ENCODE measurements at places on chromosomes 4 and X.

- DNase-seq = no peak
These were observed 33.4 kb downstream of the SLC2A9 start for GRCh38 chr4:9987749-9988362.

DNA sequence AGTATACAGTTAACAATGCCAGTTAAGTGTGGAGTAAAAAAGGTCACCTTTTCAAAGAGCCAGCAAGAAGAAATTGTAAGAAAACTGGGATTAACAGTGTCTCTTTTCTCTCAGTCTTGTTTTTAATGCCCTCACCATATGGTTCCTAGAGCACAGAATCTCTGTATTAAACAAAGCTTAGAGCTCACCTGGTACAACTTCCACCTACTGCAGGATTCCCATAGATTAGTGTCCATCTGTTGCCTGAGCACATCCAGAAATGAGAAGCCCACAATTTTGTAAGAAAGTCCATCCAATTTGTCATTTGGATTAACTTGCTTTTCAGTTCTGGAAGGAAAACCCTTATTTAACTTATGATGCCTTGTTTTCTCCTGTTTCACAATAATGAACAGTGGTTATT lies 1037.1 kb downstream of the STPG2 start:
- no peak for DNase-seq

DNA sequence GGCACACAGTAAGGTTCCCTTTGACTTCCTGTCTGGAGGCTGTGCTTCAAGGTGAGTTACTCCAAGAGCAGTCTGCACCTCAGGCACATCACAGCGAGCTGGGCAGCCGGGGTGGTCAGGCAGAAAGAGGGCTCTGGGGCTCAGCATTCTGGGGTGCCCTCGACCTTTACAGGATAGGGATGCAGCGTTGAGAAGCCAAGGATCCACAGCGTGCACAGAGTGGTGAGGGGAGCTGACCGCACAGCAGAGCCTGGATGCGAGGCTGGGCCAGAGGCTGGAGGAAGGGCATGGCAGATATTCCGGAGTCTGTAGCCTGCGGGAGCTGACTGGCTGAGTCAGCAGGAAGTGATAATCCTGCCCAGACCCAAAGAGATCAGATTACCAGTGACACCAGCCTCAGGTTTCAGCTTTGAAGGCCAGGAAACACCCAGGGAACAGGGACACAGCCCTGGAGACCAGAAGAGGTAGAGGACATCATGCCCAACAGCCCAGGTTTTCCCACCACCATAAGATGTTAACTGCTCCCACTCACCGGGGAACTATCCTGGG lies 38.4 kb upstream of the PDLIM3 start:
- no peak for DNase-seq

- no peak for DNase-seq
These were observed 1.8 kb downstream of the UBQLN2 start for GRCh38 chrX:56564921-56565840.

DNA sequence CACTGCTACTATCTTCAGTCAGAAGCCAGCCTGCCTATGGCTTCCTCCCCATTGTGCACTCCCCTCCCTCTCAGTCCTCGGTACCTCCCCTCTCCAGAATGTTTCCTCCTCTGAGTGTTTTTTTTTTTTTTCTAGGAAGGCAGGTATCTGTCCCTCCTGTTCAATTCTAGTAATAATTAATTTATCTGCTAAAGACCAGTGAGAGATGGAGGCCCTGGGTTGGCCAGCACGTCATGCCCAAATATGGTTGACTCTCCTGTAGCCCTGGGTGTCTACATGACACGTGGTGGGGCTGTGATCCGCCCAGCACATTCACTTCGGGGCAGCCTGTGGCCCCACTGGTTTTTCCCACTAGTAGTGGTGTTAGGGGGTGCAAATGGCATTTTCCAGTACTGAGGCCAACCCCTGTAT lies 1.8 kb downstream of the FLNA start:
- peak; percentile 29 for DNase-seq

GRCh38 chrX:24343719-24344118 lies 16.7 kb upstream of the SUPT20HL1 start:
- DNase-seq = no peak

GRCh38 chr4:15690020-15690809 lies 8.6 kb downstream of the FAM200B start:
- DNase-seq = no peak

- no peak for DNase-seq
These were observed 14.5 kb downstream of the GAB1 start for GRCh38 chr4:143351149-143351691.

DNA sequence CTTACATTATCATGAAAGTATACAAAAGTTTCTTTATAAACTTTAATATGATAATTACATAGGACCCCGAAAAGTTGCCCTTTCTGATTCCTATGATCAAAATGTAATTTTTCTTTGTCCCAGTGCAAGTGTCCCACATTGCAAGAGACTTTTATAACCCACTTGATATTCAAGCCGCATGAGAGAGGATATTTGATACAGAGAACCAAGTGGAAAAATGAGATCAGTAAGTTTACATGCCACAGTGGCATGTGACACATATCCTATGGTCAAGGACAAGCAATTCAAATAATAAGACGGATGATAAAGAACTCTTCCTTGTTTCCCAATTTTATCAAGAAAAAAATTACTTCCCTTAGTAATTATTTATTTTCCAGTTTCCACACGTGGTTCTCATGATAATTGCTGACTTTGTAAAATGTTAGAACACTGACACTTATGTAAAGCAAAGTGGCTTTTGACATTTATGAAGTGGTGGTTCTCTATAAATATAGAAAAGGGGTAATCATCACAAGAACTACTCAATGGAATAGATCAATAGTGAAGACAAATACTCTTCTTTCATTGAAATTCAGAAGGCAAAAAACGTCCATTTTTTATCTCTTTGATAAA lies 273.7 kb upstream of the NOCT start:
- DNase-seq = no peak

GRCh38 chrX:115533485-115533884 lies 27.5 kb upstream of the PLS3 start:
- DNase-seq = no peak

- DNase-seq = no peak
These were observed 1028.4 kb upstream of the INTU start for GRCh38 chr4:126604268-126604867.

DNA sequence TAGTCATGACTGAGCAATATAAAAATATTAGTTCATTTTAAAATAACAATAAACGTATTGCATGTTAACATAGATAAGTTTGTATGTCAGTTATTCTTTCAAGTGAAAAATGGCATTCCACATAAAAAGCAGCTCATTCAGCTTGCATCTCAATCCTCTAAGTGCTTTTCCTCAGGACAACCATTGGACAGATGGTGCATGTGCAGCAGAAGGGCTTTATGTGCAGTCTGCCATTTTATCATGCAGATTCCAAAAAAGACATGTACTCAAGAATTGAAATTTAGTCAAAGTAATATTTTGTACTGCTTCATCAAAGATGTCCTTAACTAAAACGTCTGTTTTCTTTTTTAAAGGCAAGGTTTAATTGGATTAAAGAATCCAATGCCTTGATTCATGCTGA lies 93.4 kb downstream of the RS1 start:
- no peak for DNase-seq

GRCh38 chr4:149409146-149409545 lies 406.5 kb downstream of the IQCM start:
- no peak for DNase-seq

- DNase-seq = no peak
These were observed 575.5 kb downstream of the GBA3 start for GRCh38 chr4:23268072-23268771.

- DNase-seq = no peak
These were observed 101.1 kb downstream of the ADGRL3 start for GRCh38 chr4:61301271-61301670.

DNA sequence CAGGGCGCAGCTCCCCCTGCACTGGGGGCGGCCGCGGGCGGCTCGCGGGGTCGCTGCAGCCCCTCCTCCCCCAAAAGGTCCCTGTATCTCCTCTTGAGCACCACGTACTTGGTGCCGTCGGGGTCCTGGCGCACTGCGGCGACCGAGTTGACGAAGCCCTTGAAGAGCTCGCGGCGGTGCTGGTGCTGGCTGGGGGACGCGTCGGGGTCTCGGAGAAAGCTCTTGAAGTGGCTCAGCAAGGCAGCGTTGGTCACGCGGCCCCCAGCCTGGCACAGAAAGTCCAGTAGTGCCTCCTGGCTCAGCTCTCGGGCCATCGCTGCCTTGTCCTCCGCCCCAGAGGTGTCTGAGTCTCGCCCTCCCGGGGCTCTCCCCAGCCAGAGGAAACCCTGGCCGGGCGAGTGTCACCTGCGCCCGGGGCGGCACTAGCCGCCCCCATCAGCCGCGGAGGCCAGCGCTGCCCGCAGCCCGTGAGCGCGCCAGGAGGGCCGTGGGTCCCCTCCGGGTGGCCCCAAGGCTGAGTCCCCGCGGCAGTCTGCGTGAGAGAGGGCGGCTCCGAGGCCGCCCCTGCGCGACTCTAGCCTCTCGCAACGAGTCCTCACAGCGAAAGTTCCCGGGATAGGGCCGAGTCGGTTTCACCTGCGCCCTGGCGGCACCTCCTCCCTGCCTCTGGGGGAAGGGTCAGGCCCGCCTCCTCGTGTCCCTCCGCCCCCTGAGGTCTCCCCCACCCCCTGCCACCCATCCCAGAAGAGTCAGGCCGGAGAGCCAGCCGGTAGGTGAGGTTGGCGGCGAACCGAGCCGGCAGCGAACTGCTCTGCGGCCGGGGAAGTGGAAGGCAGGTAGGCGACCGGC lies at the start of gene SOWAHB:
SOWAHB (minus strand) TSS at position 609 of the 849 bp plus-strand sequence; CDS start at position 314, 295 bp downstream.
- no peak for DNase-seq

DNA sequence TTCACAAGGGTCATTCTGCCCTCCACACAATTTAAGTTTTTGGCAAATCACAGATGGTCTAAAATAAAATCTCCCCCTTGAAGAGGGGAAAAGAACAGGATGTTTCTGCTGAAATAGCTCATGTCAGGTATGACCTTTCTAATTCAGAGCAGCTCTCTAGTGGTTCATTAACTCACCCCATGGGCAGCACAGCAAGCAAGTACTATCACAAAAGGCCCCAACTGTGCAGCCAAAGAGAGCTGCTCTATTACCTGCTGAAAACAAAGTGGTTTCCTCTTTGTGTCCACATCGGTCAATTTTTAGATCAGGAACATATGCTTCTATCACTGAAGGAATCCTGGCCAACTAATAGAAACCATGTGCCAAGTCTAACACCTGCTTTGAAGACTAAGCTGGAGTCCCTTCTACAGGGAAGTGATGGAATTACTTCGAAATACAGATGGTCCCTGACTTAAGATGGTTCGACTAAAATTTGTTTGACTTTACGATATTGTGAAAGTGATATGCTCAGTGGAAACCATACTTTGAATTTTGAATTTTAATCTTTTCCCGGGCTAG lies 164.3 kb downstream of the ENOX2 start:
- no peak for DNase-seq

GRCh38 chr4:7978489-7978888 lies 38.8 kb upstream of the AFAP1 start:
- no peak for DNase-seq

GRCh38 chr4:152356428-152357034 lies 179.4 kb downstream of the FBXW7 start:
- no peak for DNase-seq

GRCh38 chrX:136032370-136032769 lies 47.1 kb downstream of the SLC9A6 start:
- DNase-seq = no peak

GRCh38 chr4:173518425-173519102 lies 11.5 kb downstream of the HAND2 start:
- no peak for DNase-seq

- no peak for DNase-seq
These were observed 179.0 kb downstream of the ADGRA3 start for GRCh38 chr4:22336822-22337221.

DNA sequence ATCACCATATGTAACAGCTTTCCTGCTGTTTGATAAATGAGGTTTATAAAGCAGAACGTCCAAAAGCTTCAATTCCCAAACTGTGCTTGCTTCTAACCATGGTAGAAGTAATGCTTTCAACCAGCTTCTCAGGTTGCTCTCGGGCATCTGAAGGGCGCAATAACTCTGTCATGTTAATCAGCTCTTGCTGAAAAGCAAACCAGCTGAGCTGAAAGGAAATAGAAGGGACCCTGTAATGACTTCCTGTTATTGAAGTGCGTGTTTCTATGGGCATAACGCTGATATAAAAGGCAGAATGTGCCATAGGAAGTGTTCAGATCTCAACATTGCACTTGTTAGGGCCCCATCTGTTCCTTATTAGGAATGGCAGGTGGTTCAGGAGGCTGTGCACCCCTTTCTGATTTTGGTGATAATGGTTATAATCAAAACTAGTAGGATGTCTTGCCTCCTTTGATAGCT lies 21.2 kb downstream of the HERC3 start:
- DNase-seq = peak; percentile 54

DNA sequence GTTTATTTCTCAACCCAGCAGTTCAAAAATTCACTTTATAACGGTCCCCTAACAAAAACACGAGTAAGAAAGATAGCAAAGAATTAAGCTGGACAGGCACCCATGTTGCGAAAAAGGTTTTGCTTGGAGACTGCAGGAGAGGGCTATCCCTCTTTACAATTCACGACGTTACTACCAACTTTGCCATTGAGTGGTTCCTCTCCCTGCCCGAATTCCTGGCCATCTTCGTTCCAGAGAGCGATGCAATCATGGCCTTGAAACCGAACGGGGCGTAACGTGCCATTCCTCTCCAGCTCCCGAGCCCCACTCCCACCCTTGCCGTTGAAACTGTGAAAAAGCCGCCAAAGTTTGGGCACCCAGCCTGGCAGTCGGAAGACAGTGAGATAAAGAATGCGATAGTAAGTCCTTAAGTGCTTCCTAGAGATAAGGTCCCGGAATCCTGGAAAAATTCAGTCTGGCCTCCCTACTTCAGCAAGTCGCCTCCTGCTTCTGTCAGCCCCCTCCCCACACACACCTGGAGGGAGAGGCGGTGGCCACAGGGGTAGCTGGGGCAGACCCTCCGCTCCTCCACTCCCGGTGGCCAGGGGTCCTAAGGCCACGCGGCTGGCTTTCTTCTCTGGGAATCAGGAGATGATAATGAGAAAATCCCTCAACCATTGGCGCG lies 65.2 kb downstream of the FBXO8 start:
- DNase-seq = no peak

DNA sequence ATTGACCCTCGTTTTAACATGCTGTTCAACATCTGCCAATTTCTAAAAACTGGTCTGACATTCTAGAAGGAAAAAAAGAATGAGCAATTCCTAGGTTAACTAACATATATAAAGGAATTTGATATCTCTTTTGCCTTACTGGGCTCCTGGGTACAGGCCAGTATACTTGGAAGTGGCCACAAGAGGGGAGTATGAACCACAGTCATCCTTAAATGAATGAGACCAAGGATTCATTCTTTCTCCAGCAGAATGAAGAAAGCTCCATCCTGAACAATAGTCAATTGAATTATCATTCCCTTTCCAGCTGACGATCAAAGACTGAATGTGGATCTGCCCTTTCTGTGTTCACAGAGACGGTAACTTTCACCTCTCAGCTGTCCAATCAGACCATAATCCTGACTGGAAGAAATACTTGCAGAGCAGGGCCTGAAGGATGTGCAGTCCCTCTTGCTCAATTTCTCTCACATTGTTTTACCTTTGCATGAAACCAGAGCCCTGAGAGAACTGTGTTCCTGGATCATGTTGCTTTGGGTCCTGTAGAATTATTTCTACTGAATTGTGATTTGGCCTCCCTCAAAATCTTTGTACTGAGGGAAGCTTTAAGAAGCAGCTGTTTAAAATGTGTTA lies 14.8 kb upstream of the SPARCL1 start:
- DNase-seq = no peak

GRCh38 chr4:12110627-12111026 lies 681.9 kb upstream of the HS3ST1 start:
- no peak for DNase-seq
